Activated naive CD8-positive, alpha-beta T cell treated with anti-CD3 and anti-CD28 coated beads, Interleukin-2, amount 50 U/mL, for 24 hours (primary cell): ENCODE measurements at places on chromosomes 16 and 17.

DNA sequence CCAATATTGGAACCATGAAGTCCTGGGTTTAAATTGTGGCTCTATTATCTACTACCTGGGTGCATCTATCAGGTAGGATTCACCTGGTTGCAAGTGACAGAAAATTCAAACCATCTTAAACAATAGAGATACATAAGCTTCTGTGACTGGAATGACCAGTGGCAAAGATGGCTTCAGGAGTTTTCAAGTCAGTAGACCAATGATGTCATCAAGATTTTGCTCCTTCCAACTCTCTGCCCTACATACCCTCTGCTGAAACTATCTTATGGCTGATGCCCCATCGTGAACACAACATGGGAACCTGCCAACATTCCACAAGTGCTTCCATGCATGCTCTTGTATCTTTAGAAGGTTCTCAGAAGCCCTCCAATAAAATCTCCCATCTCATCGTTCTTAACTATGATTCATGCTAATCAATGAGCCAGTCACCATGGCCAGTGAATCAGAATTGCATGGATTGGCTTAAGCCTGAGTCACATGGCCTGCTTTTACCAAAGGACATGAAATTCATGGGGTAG, 180.9 kb downstream of the GRIN2A start:
- DNase-seq = no peak

DNA sequence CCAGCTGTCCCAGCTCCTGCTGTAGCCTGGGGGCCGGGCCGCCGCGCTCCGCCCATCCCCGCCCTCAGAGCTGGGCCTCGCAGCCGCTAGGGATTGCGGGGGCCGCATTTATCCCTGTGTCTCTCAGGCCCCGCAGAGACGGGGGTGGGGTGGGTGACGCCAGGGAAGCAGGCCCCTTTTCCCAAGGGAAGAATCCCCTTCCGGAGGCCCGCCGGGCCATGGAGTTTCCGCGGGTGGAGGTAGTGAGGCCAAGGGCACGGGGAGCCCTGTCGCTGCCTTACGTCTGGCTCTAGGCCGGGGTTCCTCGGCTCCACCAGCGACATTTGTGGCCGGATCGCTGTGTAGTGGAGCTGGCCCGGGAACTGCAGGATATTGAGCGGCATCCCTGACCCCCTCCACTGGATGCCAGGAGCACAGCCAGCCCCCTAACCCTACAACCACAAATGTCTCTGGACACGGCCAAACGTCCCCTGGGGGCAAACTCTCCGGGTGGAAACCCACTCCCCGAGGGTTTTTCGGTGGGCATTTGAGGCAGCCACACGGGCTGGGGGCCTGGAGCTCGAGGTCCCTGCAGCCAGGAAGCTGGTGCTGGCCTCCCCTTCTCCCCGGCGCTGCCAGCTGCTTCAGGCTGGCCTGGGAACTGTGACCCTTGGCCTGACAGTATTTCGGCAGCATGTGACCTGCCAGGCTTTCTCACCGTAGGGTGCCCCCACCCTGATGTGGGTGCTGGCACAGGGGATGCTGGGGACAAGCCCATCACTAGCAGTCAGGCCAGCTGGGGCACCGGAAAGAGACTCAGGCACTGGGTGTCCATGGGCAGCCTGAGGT, 12.0 kb upstream of the CD300A start:
- peak; percentile 83 for DNase-seq

GRCh38 chr17:8212312-8213180, 2.2 kb upstream of the AURKB start:
- no peak for DNase-seq

DNA sequence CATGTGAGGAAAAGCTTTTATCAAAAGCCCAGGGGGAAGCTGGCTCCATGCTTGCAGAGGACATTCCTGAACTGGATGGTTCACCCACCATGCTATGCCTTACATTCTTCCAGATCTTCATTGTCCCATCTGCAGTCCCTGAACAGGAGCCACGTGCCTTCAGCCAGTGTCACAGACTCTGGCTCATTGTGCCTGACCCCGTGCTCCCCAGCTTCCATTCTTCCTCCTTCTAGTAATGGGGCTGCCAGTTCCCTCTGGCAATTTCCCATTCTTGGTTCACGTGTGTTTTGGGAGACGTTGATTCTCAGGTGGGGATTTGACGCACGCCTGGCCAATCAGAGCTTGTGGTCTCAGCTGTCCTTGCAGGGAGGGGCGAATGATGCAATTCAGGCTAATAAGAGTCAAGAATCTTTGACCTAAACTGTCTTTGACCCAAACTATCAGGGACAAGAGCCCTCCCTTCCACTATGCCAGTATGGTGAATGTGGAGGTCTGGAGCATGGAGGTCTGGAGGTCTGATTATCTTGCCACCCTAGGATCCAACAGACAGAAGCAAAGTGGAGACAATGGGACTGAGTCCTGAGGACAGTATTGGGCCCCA, 52.7 kb downstream of the IRX6 start:
- DNase-seq = no peak

DNA sequence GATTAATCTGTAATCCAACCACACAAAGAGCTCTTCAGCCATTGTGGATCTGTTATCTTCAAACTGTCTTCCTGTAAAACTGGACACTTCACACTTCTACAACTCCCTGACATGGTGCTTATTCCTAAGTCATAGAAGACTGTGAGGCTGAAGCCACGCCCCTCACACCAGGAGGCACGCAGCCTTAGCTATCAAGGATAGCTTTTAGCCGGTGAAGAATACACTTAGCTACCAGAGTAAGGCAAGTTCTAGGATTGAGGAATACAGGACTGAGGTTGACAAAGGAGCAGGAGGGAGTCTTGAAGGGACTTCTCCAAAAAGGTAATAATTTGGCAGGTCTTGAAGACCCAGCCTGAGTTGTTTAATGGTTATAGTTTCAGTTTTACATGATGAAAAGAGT, 79.8 kb upstream of the GAS7 start:
- no peak for DNase-seq

DNA sequence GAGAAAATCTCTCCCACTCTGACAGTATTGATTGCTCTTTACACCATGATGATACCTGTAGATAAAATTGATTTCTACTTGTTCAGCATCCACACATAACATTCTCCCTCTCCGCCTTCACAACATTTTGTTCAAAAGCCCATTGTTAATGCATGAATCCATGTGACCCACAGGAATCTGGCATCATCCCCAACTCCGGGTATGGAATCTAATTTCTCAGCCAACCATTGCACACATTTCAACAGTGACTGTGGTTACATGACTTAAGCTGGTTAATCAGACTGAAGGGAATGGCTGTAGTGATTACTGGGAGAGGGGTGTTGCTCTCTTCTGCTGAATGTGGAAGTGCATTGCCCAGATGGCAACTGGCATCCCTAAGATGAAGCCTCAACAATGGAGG, 161.4 kb upstream of the C16orf82 start:
- DNase-seq = no peak

- no peak for DNase-seq
Measured at GRCh38 chr16:65574326-65574966, 452.6 kb upstream of the CDH11 start.

GRCh38 chr17:50631908-50632571, 2.6 kb upstream of the ABCC3 start:
- DNase-seq = no peak

DNA sequence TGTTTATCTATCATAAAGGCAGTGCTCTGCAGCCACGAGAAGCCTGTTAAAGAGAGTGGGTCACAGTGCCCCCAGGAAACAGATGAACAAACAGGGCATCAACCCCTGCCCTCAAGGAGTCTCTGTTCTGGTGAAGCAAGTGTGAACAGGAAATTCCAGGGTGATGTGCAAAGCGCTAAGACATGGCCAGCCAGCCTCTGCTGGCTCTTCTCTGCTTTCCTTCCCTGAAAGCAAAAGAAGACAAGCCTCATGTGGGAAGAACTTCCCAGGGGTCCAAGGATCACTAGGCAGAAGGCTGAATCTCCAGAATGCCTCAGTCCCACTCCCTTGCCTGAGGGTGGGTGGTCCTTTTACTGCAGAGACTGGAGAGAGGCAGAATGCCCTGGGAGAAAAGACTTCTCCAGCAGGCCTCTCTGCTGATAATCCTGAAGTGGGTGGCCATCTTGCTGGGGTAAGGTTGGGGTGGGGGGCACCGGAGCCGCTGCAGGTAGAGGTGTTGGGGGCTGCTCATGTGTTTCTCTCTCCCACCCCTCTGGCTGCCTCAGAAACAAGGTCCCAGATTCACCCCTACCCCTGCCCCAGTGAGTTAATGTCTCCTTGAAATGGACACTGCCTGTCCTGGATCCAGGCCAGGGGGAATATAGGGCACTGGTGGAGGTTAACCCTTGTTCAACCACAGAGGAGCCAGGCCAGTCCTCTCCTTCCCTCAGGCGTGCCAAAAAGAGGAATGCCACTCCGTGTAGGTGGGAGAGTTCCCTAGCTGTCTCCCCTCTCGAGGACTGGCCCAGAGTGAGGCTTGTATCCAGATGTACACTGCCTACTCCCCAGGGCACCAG, 2.4 kb downstream of the ANKRD13B start:
- no peak for DNase-seq

GRCh38 chr17:66689221-66689620, 145.7 kb upstream of the CACNG5 start:
- DNase-seq = no peak

GRCh38 chr16:4673387-4674046, 19.8 kb upstream of the NUDT16L1 start:
- DNase-seq = no peak

DNA sequence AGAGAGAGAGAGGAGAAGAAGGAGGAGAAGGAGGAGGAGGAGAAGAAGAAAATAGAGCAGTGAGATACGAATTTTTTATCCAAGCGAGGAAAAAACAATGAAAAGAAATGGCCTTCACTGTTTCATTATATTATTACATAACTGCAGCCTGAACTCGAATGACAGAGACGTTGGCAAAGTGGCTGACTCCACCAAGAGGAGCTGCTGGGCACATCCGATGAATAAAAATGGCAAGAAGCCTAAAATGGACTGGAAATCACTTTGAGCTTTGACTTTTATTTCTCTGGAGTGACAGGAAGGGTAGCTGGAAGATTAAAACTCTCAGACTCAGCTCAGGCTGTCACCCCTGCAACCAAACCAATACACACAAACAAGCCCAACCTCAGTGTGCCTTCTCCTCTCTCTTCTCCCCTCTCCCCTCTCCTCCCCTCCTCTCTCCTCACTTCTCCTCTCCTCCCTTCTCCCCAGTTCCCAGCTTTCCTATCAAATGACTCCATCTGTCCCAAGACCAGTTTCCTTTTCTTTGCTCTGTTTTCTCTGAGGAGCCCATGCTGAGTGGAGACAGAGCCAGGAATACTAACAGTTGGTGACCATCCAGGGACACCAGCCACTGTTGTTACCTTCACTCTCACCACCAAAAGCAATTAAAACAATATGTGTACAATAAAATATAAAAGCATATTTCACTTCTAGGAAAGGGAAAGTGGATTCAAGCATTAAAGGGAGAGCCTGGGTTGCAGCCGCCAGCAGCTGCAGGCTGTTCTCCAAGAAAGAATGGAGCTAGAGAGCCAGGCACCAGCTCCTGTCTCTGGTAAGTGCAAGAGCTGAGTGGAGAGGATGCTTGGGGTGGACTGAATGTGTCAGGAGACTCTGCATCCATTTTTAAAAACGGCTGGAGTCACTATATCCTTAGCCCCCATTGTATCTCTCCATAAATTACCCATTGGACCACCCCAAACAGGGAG, 51.2 kb downstream of the SOX9 start:
- DNase-seq = no peak

DNA sequence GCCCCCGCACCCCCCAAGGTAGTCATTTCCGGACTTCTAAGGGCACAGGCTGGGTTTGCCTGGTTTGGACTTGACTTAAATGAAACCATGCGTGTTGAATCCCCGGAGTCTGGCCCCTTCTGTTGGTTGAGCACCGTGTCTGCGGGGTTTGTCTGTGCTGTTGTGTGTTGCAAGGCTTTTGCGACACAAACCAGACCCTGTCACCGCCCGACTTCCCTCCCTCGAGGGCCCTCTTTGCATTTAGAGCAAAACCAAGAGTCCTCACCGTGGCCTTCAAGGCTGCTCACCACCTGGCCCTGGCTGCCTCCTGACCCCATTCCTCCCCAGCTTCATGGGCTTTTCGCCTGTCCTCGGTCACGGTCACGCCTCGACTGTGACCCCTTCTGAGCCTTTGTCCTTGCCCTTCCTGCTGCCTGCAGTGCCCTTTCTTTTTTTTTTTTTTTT, 7.4 kb downstream of the CRISPLD2 start:
- DNase-seq = no peak

DNA sequence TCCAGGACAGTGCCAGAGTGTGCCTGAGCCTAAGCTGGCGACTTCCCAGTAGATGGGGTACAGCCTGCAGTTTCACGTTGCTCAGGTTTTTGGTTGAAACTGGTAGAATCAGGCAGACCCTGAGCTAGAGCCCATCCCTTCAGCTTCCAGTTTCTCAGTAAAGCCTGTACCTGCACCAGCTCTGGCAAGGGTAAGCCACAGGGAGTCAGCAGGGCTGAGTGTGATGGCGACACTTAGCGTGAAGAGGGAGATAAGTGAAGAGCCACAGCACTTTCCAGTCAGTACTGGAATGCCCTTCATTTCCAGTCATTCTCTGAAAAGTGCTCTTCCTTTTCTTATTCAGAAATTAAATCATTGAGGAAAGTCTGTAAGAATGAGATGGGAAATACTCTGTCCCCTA, 22.4 kb downstream of the PLD6 start:
- DNase-seq = no peak

- DNase-seq = peak; percentile 49
Measured at GRCh38 chr17:63516910-63517824, 6.0 kb upstream of the KCNH6 start.

DNA sequence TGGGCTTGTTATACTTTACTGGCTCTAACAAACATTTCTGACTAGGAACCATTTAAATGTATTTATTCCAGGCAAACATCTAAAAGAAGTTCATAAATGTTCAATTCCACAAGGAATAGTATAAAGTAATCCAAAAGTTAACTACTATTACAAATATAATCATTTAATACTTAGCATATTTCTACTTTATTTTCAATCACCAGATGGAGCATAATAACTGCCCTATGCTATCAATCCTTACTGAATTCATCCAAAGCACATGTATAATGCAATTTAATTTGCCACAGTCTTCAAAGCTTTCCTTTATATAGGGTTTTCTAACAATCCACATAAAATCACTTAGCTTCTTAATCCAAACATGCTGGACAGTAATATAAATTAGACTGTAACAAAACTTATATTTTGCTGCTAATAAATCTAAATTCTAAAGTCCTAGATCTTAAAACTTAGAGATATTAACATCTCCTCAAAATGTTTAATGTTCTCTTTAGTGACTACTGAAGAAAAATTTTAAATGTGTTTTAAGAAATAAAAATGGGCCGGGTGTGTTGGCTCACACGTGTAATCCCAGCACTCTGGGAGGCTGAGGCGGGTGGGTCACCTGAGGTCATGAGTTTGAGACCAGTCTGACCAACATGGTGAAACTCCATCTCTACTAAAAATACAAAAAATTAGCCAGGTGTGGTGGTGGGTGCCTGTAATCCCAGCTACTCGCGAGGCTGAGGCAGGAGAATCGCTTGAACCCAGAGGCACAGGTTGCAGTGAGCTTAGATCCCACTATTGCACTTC, 5.9 kb downstream of the MEIOB start:
- no peak for DNase-seq
